MG63 (cell line): ENCODE measurements at places on chromosomes 1 and 21. TPM values are rescaled to one million over a fixed set of nuclear protein-coding genes. Genes with fewer than 3 reads are reported as not detected.

GRCh38 chr1:12358499-12358898, 128.7 kb downstream of the VPS13D start:
- no peak for DNase-seq

- no peak for DNase-seq
Measured at GRCh38 chr1:33161061-33161681, 20.7 kb downstream of the TRIM62 start.

GRCh38 chr21:25845729-25846256, 111.0 kb downstream of the GABPA start:
- DNase-seq: peak; percentile 48

- DNase-seq: no peak
Measured at GRCh38 chr21:44728716-44729115, 17.3 kb upstream of the TSPEAR start.

GRCh38 chr1:178354816-178355215, 141.9 kb downstream of the CLEC20A start:
- peak; percentile 13 for DNase-seq

DNA sequence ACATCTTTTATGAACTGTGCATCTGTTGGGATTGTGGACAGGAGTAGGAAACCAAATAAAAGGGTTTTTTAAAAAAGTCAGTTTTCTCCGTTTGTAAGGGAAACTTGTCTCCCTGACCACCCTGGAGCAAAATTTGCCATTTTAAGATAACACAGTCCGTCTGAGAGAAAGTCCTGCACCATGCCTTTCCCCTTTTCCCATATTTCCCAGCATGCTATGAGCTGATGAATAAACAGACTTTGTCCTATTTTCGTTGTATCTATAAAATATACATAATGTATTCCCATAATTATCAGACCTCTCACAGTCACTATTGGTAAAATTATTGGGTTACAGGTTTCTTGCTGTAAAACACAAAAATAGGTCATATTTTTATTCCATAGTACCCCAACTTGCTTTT, 1.7 kb upstream of the AKT3 start:
- no peak for DNase-seq

DNA sequence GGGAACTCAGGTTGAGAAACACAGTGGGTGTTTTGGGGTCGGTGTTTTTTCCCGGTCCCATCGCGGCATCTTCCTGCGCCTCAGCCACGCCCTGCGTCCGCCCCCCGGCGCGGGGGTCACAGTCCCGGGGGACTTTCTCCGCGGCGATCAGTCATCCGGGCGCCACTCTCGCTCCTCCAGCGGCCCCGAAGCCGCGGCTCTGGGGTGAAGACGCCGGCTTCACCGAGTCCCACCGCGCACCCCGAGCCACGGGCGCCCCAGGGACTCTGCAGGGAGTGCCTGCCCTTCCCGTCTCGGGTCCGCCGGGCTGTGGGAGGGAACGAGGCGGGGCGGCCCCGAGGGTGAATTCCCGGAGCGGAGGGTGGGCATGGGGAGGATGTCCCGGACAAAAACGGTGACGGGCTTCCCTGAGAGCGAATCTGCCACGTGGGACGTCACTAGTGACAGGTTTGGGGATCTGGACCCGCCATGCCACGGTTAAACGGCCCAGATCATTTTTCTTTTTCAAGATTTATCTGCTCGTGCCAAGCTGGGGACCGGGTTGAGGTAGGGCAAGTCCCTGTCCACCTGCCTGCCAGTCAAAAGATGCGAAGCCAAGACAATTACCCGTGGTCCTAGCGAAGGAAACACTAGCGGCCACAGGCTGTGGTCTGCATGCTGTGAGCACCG, 717 bp upstream of the BATF3 start:
- DNase-seq: peak; percentile 40

DNA sequence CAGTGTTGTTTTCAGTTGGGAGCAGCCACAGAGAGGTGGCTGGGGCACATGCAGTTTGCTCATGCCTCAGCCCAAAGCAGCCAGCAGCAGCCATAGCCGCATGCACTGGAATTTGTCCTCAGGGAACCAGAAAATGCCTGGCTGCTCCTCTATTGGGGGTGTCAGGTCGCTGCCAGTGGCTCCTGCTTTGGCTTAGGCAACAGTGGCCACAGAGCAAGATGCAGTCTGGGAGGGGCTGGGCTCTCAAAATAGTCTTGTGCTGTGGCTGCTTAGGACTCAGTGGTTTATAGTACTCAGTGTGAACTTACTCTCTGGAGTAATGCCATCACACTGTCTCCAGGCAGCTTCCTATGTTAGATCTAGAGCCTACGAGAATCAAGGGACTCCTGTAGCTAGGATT, 25.0 kb downstream of the CD55 start:
- DNase-seq: no peak

DNA sequence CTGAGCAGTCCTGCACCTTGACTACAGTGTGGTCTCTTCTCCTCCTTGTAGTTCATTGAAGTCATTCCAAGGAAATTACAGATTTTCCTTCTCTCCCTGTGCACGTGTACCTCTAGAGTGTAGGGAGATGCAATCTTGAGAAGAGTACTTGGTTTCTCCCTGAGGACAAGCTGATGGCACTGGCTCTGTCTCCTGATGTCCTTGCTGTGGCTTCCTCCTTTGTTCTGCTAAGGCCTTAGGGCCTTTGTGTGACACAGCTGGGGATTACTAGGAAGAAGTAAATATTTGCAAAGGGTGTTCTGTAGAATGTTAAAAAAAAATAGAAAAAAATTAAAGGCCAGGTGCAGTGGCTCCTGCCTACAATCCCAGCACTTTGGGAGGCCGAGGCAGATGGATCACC, 66.2 kb upstream of the APOBEC4 start:
- DNase-seq: no peak

GRCh38 chr1:2192031-2192995, 2.3 kb downstream of the FAAP20 start:
- no peak for DNase-seq

DNA sequence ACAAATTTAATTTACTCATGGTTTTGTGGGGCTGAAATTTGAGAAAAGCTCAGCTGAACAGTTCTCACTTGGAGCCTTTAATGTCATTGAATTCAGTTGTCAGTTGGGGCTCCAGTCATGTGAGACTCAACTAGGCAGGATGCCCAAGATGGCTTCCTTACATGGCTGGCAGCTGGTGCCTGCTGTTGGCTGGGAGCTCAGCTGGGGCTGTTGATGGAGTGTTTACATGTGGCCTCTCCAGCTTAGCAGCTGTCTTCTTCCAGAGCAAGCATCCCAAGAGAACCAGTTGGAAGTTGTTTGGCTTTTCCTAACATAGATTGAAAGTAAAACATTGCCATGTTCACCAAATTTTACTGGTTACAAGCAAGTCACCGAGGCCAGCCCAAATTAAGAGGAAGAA, 81.8 kb upstream of the KCNA3 start:
- no peak for DNase-seq

GRCh38 chr21:44057960-44058651, 46.0 kb downstream of the TRAPPC10 start:
- DNase-seq: no peak

- DNase-seq: no peak
Measured at GRCh38 chr1:21143752-21144151, 32.9 kb downstream of the EIF4G3 start.

GRCh38 chr1:14143777-14144176, 443.8 kb downstream of the PRDM2 start:
- DNase-seq: no peak

- no peak for DNase-seq
Measured at GRCh38 chr21:41683815-41684214, 83.0 kb downstream of the RIPK4 start.

GRCh38 chr1:66239834-66240233, 294.1 kb upstream of the SGIP1 start:
- no peak for DNase-seq

- no peak for DNase-seq
Measured at GRCh38 chr21:28794371-28794851, 198.3 kb downstream of the LTN1 start.

DNA sequence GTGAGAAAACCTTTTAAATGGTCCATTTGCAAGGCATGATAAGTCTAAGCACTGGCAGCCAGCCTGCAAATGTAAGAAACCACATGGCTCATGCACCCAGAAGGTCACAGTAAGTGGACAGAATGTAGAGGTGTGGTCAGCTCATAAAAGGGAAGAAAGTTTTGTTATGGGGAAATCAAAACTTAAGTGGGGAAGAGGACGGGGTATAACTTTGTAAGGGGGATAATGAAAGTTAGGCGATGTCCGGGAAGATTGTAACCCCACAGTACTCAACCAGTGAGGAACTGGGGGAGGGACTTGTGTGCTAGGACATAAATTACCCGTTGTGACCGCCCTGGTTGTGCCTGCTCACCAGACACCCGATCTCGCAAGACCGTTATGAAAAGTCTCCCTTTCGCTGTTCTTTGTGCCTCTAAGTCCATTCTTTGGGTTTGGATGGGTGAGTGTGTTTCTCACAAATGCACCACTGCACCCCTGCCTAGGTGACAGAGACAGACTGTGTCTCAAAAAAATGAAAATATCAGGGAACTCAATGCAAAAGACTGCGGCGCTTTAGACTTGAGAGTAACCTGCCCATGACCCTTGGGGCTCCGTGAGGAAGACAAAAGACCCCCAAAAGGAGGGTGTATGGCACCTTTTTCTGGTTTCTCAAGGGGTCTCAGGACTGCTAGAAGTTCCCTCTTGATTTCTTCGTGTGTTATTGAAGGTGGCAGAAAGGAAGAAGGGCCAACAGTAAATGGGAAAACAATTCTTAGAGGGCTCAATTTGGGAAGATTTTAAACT, 28.6 kb upstream of the ZNF496 start:
- DNase-seq: no peak

DNA sequence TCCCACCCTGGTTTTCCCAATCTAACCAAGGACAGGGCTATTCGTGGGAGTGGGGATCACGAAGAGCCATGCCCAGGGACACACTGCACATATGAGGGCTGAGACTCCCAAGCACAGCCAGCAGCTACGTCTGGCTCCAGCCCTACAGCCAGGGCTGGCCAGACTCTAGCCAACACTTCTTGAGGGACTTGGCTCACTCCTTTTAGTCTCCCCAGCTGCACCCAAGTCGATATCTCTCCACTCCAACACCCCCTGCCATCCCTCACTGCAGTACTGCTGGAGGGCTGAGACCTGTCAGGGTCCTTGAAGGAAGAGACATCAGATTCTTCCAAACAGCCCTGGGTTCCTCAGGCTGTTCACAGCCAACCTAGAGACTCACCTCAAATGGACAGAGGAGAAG, 62.6 kb downstream of the CD46 start:
- no peak for DNase-seq

DNA sequence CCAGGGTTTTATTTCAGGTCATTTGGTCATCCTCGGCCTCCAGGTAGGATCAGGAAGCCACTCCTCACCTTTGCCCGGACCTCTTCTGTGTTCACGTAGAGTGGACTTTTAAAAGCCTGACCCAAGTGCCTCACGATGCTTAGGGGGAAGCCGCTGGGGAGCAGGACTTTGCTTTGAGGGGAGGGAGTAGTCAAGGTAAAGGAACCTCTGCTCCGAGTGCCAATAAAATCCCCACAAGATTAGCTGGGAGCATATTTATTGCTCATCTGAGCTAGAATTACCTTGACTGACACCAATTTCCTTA, 603 bp upstream of the DHRS3 start:
- DNase-seq: no peak

DNA sequence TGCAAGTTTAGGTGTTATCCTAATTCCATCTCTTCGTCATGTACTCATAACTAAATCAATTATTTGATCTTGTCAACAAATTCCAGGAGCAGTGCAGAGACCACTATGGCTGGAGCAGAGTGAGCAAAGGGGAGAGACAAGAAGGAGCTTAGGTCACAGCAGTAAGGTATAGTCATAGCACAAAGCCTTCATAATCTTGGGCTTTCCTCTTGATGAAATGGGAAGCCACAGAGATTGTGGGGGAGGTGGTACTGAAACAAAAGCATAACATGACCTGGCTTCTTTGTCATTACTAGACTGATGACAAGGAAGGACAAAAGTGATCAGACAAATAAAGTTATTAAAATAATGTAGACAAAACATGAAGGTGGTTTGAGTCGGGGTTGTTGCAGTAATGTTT, 60.1 kb upstream of the PTGS2 start:
- no peak for DNase-seq

GRCh38 chr1:25867210-25867991, 8.1 kb downstream of the PAQR7 start:
- no peak for DNase-seq

- DNase-seq: no peak
Measured at GRCh38 chr1:162046921-162047320, 22.6 kb upstream of the NOS1AP start.

DNA sequence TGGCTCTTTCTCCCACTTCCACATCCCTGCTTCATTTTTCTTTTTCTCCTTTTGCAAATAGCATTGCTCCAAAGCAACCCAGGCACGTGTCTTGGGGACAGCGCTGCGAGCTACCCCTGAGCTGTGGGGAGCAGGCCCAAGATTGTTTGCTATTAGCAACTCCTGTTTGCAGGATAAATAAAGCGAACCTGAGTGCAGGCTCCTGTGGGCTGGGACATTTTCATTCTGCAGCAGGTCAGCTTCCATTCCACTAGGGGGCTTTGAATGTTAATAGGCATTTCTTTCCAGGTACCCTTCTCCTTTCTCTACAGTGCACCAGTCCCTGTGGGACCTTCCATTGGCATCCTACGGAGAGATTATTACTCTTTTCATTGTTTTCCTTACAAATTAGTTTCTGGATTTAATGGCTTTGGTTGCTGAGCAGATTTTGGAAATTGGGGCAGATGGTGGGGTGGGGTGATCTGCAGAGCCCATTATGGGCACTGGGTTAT, 54.0 kb downstream of the OLFML3 start:
- DNase-seq: no peak

DNA sequence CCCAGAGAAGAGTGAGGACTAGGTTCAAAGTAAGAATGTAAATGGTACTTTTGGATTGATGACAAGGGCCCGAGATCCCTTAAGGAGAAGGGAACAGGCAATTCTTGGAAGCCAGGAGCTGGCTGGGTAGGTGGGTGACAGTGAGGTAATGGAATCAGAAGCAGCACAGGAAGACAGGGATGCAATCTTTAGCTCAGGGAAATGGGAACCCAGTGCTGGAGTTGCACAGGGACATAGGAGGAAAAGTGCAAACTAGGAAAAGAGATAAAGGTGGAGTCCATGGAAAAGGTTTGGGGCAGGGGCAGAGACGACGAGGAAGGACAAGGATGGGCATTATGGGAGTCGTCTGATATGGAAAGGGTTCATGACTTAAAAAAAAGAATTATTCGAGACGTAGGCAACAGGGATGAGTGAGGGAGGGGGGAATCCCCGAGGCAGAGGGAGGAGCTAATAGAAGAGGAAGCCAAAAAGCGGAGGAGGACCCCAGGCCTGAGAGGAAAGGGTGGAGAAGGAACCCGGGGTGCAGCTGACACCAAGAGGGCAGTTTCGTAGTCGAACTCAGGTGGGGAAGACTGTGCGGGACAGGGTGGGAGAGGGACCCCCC, 495 bp downstream of the PI4KB start:
- peak; percentile 54 for DNase-seq

CLDN17 gene
- total RNA-seq: not detected in 2 replicates

NTRK1 gene
- total RNA-seq: not detected in 2 replicates

KRTAP10-1 gene
- not detected in 2 replicates for total RNA-seq

FMN2 gene
- total RNA-seq: 15.6 and 15.7 TPM in 2 replicates

SERTAD4 gene
- total RNA-seq: 0.69 TPM in 1 of 2 replicates, not detected in the other

SELENON gene
- total RNA-seq: 12.9 and 18.8 TPM in 2 replicates

GNAT2 gene
- 0.10 TPM in 1 of 2 replicates, not detected in the other for total RNA-seq

ST6GALNAC3 gene
- 0.30 and 5.5 TPM in 2 replicates for total RNA-seq

CALML6 gene
- 0.20 TPM in 1 of 2 replicates, not detected in the other for total RNA-seq

AMY2A gene
- not detected in 2 replicates for total RNA-seq

LCE1C gene
- not detected in 2 replicates for total RNA-seq

GCSAML gene
- total RNA-seq: not detected in 2 replicates

FALEC gene
- total RNA-seq: not detected in 2 replicates

LHX4 gene
- 0.13 TPM in 1 of 2 replicates, not detected in the other for total RNA-seq

FAM72D gene
- total RNA-seq: 7.5 and 8.0 TPM in 2 replicates

LCE2B gene
- total RNA-seq: not detected in 2 replicates

CFHR1 gene
- total RNA-seq: not detected in 2 replicates

DEDD gene
- 33.2 and 39.8 TPM in 2 replicates for total RNA-seq

MAB21L3 gene
- 1.3 TPM in 1 of 2 replicates, not detected in the other for total RNA-seq

MMP23B gene
- total RNA-seq: 1.6 TPM in 1 of 2 replicates, not detected in the other
